ENCODE measurements at places on chromosomes 6 and 20.

DNA sequence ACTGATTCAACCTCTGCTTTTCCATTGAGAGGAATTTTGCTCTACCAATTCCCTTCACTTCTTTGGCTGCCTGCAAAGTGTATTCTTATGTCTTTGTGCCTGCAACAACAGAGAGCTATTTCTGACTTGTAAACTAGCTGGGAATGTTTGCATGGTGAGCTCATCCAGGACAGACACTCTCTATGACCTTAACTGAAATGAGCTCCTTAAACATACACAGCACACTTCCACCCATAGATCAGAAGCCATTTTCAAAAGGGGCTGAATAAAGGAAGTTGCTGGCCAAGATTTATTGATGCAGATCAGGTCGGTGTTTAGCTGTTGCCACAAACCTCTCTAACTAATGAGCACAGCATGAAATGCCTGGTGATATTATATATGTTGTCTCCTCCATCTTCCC is 377.7 kb downstream of the BTBD9 start:
- peak; percentile 75 for DNase-seq

DNA sequence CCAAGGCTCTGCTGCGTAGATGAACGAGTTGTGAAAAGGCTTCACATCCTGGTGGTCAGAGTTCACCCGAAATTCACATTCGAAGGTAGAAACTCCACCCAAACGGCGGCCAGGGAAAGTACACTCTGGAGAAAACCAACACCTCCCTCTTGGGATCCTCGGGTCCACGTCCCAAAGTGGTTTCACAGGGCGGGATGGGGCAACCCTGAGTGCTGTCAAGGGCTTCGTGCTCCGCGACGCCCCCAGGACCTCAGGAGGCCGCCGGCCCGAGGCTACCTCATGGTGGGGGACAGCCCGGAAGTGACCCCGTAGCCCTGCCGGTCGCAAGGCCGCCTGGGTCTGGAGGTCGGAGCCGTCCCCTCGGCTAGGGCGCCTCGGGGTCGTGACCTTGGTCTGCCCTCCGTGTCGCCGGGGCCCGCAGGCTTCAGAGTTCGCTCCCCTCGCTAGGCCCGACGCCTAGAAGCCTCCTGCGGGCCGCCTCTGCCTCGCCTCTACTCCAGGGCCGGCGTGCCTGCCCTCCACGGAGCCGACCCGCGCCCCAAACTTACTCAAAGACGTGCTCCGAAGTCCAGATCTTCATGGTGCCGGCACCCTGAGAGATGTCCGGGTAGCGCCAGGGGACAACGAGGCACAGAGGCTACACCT is at the start of gene PRELID3B:
PRELID3B (minus strand) TSS at position 636 of the 645 bp plus-strand sequence; CDS start at position 580, 56 bp downstream.
- DNase-seq = no peak

GRCh38 chr20:50449738-50450492 is 60.3 kb upstream of the PTPN1 start:
- no peak for DNase-seq

- no peak for DNase-seq
These were observed 453 bp downstream of the KCNQ5 start for GRCh38 chr6:72622094-72622940.

- no peak for DNase-seq
These were observed 2.2 kb upstream of the TOMM6 start for GRCh38 chr6:41785254-41785653.

- no peak for DNase-seq
These were observed 143.5 kb upstream of the AFDN start for GRCh38 chr6:167683028-167683862.

All from fibroblast of skin of left quadriceps (primary cell).